ENCODE measurements at places on chromosomes 4 and X.

- DNase-seq, result no peak
Measured at GRCh38 chrX:111181951-111182350, 86.0 kb downstream of the PAK3 start.

DNA sequence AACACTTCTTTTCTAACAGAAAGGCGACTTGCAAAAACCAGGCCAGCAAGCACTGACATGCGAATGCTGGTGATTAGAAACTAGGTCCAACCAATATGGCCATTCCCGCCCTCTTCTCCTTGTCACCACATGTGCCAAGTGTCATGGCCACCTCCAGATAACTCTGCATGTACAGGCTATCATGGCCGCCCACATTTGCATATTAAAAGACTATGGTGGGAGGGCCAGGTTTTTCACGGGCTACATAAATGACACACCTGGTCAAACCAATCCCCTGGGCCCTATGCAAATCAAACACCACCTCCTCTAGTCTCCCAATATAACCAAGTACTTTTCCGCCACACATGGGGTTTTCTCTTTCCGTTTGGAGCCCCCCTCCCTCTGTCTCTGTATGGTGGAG lies 40.1 kb downstream of the NUDT11 start:
- no peak for DNase-seq

GRCh38 chrX:18769812-18770573 lies 62.5 kb downstream of the PPEF1 start:
- DNase-seq, result no peak

DNA sequence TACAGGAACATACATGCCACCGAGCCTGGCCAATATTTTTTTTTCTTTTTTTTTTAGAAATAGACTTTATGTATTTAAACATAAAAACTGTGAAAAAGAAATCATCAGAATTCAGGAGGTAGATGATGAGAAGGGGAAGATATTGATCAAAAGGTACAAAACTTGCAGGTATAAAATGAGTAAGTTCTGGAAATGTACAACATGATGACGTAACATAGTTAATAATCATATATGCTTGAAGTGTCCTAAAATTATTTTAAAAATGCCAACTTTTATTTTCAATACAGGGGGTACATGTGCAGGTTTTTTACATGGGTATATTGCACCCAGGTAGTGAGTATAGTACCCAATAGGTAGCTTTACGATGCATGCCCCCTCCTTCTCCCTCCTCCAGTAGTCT lies 337.6 kb downstream of the GRID2 start:
- no peak for DNase-seq

DNA sequence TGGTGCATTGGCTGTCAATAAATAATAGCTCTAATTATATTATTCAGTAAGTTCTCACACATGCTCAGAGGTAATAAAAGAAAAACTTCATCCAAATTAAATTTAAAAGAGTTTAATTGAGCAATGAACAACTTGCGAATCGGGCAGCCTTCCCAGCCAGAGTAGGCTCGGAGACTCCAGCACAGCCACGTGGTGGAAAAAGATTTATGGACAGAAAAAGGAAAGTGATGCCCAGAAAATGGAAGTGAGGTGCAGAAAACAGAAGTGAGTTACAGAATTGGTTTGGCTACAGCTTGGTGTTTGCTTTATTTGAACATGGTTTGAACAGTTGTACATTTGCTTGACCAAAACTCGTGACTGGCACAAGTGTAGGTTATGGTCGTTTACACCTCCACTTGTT lies 13.6 kb upstream of the BOD1L1 start:
- no peak for DNase-seq

DNA sequence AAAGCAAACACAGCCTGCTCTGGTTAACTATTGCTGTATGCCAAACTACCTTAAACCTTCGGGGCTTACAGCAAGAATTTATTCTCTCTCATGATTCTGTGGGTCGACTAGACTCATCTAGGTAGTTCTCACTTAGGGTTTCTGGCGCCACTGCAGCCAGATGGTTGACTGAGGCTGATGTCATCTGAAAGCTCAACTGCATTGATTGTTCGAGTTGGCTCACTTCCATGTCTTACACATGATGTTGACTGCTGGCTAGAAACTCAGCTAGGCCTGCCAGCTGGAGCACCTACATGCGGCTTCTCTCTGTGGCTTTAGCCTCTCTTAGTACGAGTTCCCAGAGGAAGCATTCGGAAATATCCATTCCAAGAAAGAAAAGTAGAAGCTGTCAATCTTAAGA lies 103.2 kb downstream of the SRPX start:
- no peak for DNase-seq

DNA sequence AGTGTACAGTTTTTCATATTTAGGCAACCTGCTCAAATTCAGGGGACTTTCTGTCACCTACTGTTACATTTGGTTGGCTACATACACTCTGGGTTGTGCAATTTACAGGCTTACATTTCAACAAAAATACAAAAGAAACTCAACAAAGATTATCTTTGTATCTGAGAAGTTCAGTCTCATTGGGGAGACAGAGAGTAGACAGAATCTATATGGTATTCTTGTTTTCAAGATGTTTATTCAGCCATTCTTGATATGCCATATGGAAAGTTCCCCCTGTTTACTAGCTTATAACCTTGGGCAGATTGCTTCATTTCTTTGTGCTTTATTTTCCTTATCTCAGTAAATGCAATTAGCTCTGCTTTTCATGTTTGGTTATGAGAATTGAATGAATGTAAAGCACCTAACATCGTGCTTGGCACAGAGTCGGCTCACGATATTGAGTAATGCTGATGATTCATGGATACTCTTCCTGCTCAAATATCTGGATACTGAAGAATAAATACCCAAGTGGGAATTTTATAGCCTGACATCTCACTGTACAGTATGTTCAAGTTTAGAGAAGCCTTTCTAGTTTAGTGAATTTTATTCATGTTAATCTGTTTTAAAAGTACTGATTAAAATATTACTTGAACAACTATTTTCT lies 96.5 kb upstream of the PACRGL start:
- DNase-seq, result no peak

- DNase-seq, result no peak
Measured at GRCh38 chr4:145623831-145624230, 4.6 kb downstream of the MMAA start.

DNA sequence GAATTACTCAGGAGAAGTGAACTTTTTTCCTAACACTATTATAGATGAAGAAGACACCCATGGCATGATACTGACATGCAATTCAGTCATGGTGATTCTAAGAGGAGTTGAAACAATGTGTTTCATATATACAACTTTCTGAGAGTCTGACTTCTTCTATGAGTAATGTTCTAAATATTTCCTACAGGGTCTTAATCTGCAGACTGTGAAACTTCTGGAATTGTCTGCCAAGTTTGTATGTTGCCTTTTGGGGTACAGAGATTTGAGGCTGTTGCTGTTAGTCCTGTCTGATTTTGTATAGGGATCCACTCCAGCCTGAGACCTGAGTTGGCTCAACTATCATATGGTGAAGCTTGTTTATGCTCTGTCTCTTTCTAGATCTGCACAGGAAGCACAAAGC lies 160.6 kb upstream of the GATB start:
- DNase-seq, result no peak
